ENCODE measurements at places on chromosomes 13 and 19. TPM values are rescaled to one million over a fixed set of nuclear protein-coding genes. Genes with fewer than 3 reads are reported as not detected.

Gene CAMSAP3
- not detected for total RNA-seq

Gene IZUMO2
- total RNA-seq: not detected

Gene IGSF23
- not detected for total RNA-seq

Gene AP1M2
- not detected for total RNA-seq

Gene ADAMTS10
- total RNA-seq: 7.9 TPM

Gene CGB3
- total RNA-seq: not detected

Gene KCNRG
- total RNA-seq: 3.0 TPM

Gene MYO1F
- total RNA-seq: 0.29 TPM

Gene CEACAM21
- not detected for total RNA-seq

Gene LSR
- total RNA-seq: 1.4 TPM

Gene DCT
- not detected for total RNA-seq

Gene MCF2L
- total RNA-seq: 1.7 TPM

Gene PRKCG
- not detected for total RNA-seq

Gene ZNF135
- total RNA-seq: 5.3 TPM

Gene OR10H1
- total RNA-seq: not detected

Gene KLK10
- total RNA-seq: not detected

Gene CASP14
- total RNA-seq: not detected

Gene RAB20
- total RNA-seq: 18.4 TPM

Gene ZNF99
- total RNA-seq: not detected

Gene SRRM5
- 0.06 TPM for total RNA-seq

Gene URAD
- total RNA-seq: not detected

Gene SMIM17
- total RNA-seq: 0.15 TPM

Gene BCL3
- total RNA-seq: 34.7 TPM

Gene ZFP82
- total RNA-seq: 5.8 TPM

Gene MCEMP1
- total RNA-seq: not detected

Gene ZIM2
- not detected for total RNA-seq

Gene DKKL1
- 0.50 TPM for total RNA-seq

Gene UNC13A
- 0.06 TPM for total RNA-seq

Gene KXD1
- 87.0 TPM for total RNA-seq

Gene GIPC3
- 0.20 TPM for total RNA-seq

Gene ZNF324
- 12.1 TPM for total RNA-seq

Gene KLK4
- total RNA-seq: not detected

Gene NANOS2
- total RNA-seq: not detected

Gene SAMD4B
- total RNA-seq: 60.0 TPM

Gene SSC5D
- total RNA-seq: 81.2 TPM

Gene TNFSF13B
- total RNA-seq: 2.7 TPM

Gene ZNF558
- 23.1 TPM for total RNA-seq

Gene ZNF528
- 10.4 TPM for total RNA-seq

Gene C1QTNF9
- not detected for total RNA-seq

Gene MADCAM1
- total RNA-seq: not detected

All from cardiac ventricle fibroblast (primary cell).